GM23248 (cell line): ENCODE measurements at places on chromosomes 6 and 20. TPM values are rescaled to one million over a fixed set of nuclear protein-coding genes. Genes with fewer than 3 reads are reported as not detected.

DNA sequence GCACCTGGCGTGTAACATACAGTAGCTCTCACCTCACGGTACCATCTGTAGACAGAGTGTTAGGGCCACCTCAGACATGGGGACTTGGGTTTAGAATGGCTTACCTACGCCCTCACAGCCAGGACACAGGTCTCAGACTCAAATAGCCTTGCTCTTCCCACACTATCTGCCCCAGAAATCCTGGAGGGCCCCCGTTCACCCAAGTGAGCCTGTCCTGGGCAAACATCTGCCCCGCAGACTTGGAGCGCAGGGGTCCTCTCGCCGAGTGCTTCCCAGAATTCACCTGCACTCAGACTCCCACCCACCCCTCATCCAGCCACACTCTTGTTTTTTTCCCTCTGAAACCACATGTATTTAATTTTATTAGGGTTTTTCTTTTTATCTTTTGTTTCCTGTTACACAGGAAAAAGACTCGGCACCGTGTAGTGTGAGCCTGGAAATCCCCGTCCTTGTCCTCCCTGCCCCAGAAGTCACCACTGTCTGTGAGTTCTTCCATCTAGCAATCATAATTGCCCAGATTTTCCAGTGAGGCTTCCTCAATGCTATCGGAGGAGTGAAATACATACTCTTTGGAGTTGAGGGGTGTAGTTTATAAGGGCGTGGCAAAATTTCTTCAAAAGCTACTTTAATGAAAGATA, 17.1 kb upstream of the MAP1LC3A start:
- no peaks in the 10 kb centered on the region for H3K27me3 ChIP-seq
- H3K4me1 ChIP-seq, result peaks cover 4% of the 10 kb centered on the region; the same call in 1 of the 2 replicates
- no peak overlapping the region for H3K4me3 ChIP-seq
- H3K36me3 ChIP-seq, result peaks cover 21% of the 10 kb centered on the region
- H3K27ac ChIP-seq, result no peak overlapping the region
- no peak for DNase-seq

Gene BCAS1
- total RNA-seq, result not detected in 2 replicates

DNA sequence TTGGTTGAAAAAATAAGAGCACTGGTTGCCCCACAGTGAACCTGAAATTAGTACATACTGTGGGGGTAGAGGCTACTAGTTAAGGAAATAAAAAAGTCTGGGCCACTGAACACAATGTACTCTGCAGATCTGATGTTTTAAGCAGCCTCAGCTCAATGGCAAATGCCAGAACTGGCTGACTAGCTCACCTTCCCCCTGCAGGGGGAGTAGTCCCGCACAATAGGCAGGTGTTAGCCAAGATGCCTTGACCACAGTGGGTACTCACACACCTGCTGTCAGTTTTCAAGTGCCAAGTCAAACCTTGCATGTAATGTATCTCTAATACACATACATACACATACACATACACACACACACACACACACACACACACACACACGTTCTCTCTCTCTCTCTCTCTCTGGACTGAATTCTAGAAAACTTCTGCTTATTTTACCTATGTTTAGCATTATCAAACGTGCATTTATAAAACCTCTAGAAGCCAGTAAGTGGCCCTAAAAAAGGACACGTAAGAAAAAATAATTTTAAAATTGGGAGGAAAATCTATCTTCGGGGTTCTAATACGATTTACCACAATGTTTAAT, 36.1 kb downstream of the GMDS start:
- no peak overlapping the region for H3K27ac ChIP-seq
- H3K4me1 ChIP-seq, result no peaks in the 10 kb centered on the region
- H3K4me3 ChIP-seq, result no peak overlapping the region
- no peaks in the 10 kb centered on the region for H3K27me3 ChIP-seq

Gene THBD
- 15.6 and 15.7 TPM in 2 replicates for total RNA-seq

DNA sequence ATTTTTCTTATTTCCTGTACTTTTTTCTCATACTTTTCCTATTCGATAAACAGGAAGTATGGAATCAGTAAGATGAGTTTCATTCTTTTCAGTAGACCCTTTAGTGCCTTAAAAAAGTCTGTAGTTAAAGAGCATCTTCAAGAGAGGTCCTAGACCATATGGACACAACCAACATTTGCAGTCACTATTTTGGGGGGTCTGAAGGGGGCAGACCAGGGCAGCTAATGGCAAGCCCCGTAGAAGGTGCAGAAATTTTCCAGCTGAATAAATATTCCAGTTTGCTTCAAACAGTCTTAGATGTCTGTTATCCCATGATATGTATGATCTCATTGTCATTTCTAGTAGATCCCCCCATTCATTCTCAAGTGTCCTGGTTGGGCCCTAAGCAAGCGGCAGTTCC, 52.8 kb downstream of the MAP3K5 start:
- no peaks in the 10 kb centered on the region for H3K36me3 ChIP-seq
- no peak for DNase-seq
- no peak overlapping the region for H3K27ac ChIP-seq
- no peaks in the 10 kb centered on the region for H3K27me3 ChIP-seq
- H3K4me1 ChIP-seq, result no peaks in the 10 kb centered on the region

DNA sequence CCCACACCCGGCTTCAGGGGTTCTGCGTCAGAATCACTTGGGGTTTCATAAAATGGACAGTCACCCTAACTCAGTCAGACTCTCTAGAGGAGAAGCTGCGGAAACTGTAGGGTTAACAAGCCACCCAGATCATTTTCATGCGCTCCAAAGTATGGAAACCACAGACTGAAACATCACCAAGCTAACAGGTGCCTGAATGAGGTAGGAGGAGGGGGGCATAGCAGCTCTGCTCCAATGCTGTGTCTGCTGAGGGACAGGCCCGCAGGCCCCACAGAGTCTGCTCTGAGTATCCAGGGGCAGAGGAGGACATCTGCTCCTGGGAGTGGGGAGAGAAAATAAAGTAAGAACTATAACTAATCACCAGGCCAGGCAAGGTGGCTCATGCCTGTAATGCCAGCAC, 97.1 kb upstream of the AKAP12 start:
- no peak overlapping the region for H3K4me3 ChIP-seq
- DNase-seq, result no peak
- H3K4me1 ChIP-seq, result no peaks in the 10 kb centered on the region
- no peaks in the 10 kb centered on the region for H3K27me3 ChIP-seq
- no peak overlapping the region for H3K27ac ChIP-seq

GRCh38 chr6:169230946-169231789, 22.5 kb downstream of the THBS2 start:
- DNase-seq, result no peak
- H3K27ac ChIP-seq, result no peak overlapping the region
- peaks cover 31% of the 10 kb centered on the region; the same call in 1 of the 2 replicates for H3K36me3 ChIP-seq
- no peaks in the 10 kb centered on the region for H3K27me3 ChIP-seq

Gene ZNF831
- not detected in 2 replicates for total RNA-seq

- peak overlapping the region; percentile 67 for H3K27ac ChIP-seq
- H3K4me3 ChIP-seq, result peak overlapping the region; percentile 31
- DNase-seq, result peak; percentile 82
- peaks cover 22% of the 10 kb centered on the region for H3K4me1 ChIP-seq
Measured at GRCh38 chr6:162917506-162917905, 189.7 kb downstream of the PACRG start.

DNA sequence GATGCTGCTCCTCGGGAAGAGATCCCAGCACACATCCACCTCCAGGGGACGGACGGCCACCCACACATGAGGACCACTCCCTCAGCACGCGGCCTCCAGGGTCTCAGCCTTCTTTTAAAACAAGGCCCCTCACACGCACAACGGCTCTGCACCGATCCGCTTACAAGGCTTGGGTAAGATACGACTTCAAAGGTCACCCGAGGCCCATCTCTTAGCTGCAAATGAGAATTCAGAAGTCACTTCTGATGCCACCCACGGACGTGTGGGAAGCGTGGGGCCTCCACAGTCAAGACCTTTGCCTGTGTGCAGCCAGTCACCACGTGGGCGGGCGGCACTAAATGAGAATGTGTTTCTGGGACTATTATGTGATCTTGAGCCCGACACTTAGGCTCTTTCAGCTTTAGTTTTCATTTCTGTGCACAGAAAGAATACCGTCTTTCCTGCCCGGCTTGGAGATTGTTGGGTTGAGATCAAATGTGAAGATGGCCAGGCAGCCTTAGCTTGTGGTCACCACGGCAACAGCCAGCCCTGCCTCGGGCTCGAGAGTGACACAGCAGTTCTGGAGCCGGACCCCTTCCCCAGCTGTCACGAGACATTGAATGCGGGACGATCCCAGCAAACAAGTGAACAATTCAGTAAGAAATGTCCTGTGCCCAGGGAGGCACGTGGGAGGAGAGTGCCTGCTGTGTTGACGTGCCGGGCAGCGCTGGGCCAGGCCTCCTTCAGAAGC, 91.6 kb downstream of the RAMACL start:
- H3K4me1 ChIP-seq, result no peaks in the 10 kb centered on the region
- no peak overlapping the region for H3K27ac ChIP-seq
- H3K27me3 ChIP-seq, result no peaks in the 10 kb centered on the region
- no peak overlapping the region for H3K4me3 ChIP-seq
- H3K36me3 ChIP-seq, result no peaks in the 10 kb centered on the region

GRCh38 chr20:58344741-58345140, 35.2 kb downstream of the RAB22A start:
- peak; percentile 73 for DNase-seq
- H3K4me3 ChIP-seq, result no peak overlapping the region
- H3K4me1 ChIP-seq, result peaks cover 54% of the 10 kb centered on the region
- H3K27ac ChIP-seq, result peak overlapping the region; percentile 51

DNA sequence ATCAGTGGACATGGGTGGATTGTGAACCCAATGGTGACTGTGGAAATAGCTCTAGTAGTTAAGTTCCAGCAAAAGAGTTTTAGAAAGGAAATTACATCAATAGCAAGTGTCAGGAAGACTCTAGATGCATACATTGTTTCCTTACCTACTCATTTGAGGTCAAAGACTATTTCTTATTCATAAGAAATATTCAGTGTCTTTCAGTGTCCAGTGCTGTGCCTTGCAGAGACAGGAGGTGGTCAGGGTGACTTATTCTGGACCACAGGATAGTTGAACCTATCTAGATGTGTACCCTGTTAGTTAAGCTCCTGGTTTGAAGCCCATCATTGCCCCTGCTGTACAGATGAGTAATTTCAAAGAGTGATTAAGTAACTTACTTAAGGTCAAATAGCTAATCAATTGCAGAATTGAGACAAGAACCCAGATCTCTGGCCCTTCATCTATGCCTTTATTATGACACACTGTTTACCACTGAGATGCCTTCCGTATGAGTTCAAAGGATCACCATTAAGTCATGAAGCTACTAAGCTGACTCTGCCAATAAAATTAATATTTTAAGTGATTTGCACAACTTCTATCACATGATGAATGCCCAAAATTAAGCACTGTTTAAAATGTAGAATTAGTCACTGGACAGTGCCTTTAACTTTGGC, 136.1 kb downstream of the PDSS2 start:
- H3K36me3 ChIP-seq, result no peaks in the 10 kb centered on the region
- peaks cover 49% of the 10 kb centered on the region for H3K4me1 ChIP-seq
- H3K4me3 ChIP-seq, result no peak overlapping the region
- no peaks in the 10 kb centered on the region for H3K27me3 ChIP-seq

DNA sequence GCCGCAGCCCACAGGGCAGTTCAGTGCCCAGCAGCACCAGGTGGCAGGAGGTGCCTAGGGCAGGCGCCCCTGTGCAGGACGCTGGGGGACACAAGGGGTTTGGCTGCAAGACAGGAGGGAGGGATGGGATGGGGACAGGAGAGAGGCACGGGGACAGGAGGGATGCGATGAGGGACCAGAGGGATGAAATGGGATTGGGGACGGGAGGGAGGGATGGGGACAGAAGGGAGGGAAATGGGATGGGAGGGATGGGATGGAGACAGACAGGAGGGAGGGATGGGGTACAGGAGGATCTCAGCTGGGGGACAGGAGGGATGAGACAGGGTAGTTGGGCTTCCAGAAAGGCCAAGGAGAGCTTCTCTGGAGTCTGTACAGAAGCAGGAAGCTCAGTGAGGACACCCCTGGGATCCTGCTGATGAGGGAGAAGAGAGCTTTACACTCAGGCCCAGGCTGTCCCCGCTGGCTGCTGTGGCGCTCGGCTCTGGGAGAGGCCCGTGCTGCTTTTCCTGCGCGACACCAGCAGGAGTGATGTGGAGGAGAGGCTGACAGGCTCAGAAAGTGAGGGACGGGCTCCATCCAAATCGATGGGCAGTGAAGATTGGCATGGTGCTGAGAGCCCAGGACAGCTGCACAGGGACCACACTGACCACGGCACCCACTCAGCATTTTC, 400.8 kb downstream of the SMOC2 start:
- H3K4me1 ChIP-seq, result no peaks in the 10 kb centered on the region
- H3K27me3 ChIP-seq, result no peaks in the 10 kb centered on the region
- no peak overlapping the region for H3K27ac ChIP-seq
- no peaks in the 10 kb centered on the region for H3K36me3 ChIP-seq
- H3K4me3 ChIP-seq, result no peak overlapping the region

GRCh38 chr6:37454420-37455140, 21.6 kb downstream of the CMTR1 start:
- no peak overlapping the region for H3K4me3 ChIP-seq
- H3K27ac ChIP-seq, result peak overlapping the region; percentile 98
- peaks cover 60% of the 10 kb centered on the region for H3K4me1 ChIP-seq
- H3K36me3 ChIP-seq, result peaks cover 6% of the 10 kb centered on the region; the same call in 1 of the 2 replicates

DNA sequence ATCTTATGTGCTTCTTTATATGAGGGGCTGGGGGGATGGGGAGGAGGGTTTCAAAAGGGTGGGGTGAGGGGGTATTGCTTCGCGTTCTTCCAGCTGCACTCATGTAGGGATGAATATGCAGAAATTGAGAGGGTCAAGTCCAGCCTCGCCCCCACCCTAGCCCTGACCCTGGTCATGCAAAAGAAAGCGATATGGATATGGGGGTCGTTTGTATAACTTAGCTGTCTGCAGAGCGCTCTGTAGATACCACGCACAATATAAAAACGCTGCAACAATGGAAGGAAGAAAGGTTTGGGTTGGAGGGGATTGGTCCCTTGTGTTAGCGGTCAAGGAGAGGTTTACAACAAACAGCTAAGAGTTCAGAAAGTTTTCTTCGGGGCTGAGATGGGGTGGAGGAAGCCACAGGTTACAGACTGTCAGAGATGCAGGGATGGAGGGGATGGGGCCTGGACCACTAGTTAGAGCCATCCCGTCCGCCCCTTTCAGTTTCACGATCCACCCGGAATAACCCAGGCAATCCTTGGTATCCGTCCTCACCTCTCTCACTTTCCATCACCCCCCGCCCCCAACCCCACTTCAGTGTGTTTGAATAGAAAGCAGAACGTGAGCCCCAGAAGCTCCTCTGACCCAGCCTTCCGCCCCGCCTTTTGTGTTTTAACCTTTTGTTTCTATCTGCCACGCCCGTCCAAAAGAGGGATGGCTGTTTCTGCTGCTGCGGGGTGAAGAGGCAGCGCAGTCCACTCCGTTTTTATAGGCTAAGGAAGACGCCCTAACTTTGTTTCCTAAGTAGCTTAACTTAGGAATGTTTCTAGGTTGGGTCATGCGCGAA, 73.5 kb downstream of the SOX4 start:
- H3K27ac ChIP-seq, result no peak overlapping the region
- H3K4me1 ChIP-seq, result peaks cover 6% of the 10 kb centered on the region
- no peaks in the 10 kb centered on the region for H3K36me3 ChIP-seq
- peaks cover 51% of the 10 kb centered on the region for H3K27me3 ChIP-seq
- DNase-seq, result no peak

Gene SRSF12
- under 0.01 and 0.65 TPM in 2 replicates for total RNA-seq

Gene GJA10
- total RNA-seq, result not detected in 2 replicates

- H3K4me1 ChIP-seq, result no peaks in the 10 kb centered on the region
- peaks cover 99% of the 10 kb centered on the region for H3K27me3 ChIP-seq
Measured at GRCh38 chr6:108170332-108171290, 4.8 kb downstream of the NR2E1 start.

GRCh38 chr6:107729098-107729497, 95.0 kb downstream of the SCML4 start:
- H3K4me1 ChIP-seq, result no peaks in the 10 kb centered on the region
- no peak overlapping the region for H3K27ac ChIP-seq
- DNase-seq, result no peak
- no peak overlapping the region for H3K4me3 ChIP-seq
- H3K36me3 ChIP-seq, result no peaks in the 10 kb centered on the region
- H3K27me3 ChIP-seq, result peaks cover 40% of the 10 kb centered on the region
